ENCODE measurements at places on chromosomes 7 and 10. TPM values are rescaled to one million over a fixed set of nuclear protein-coding genes. Genes with fewer than 3 reads are reported as not detected.

Gene HOXA6
- total RNA-seq: not detected

Gene DGKI
- total RNA-seq: not detected

Gene IFIT2
- total RNA-seq: 34.4 TPM

Gene SP8
- not detected for total RNA-seq

Gene CCL26
- not detected for total RNA-seq

Gene MMD2
- total RNA-seq: not detected

Gene PRKG1
- total RNA-seq: not detected

Gene SLC39A12
- total RNA-seq: not detected

Gene CREB5
- not detected for total RNA-seq

Gene FGFBP3
- 1.9 TPM for total RNA-seq

Gene H2BK1
- total RNA-seq: not detected

Gene C10orf95
- 0.35 TPM for total RNA-seq

Gene DPYSL4
- total RNA-seq: 2.6 TPM

Gene IGFBP1
- total RNA-seq: not detected

Gene PDLIM1
- total RNA-seq: 4.8 TPM

Gene OGA
- 139 TPM for total RNA-seq

Gene SLC26A5
- total RNA-seq: not detected

Gene CDHR3
- total RNA-seq: 0.30 TPM

Gene PTN
- not detected for total RNA-seq

Gene SND1
- 158 TPM for total RNA-seq

Gene METTL27
- total RNA-seq: not detected

Gene SLC13A1
- not detected for total RNA-seq

Gene PRR15
- total RNA-seq: not detected

Gene PRKCQ
- total RNA-seq: 58.7 TPM

Gene CYP2W1
- total RNA-seq: not detected

Gene TRIM50
- total RNA-seq: not detected

Gene SLC18A3
- total RNA-seq: not detected

Gene PRLHR
- total RNA-seq: not detected

Gene BLNK
- not detected for total RNA-seq

Gene CCDC172
- total RNA-seq: not detected

Gene NME8
- total RNA-seq: not detected

Gene MARVELD1
- total RNA-seq: 3.0 TPM

Gene CFTR
- total RNA-seq: not detected

Gene PSPH
- 22.2 TPM for total RNA-seq

Gene GDF10
- total RNA-seq: not detected

Gene OPALIN
- not detected for total RNA-seq

Gene DKK1
- not detected for total RNA-seq

Gene GCC1
- total RNA-seq: 21.0 TPM

Gene IQUB
- total RNA-seq: not detected

Gene WNT2
- not detected for total RNA-seq

Gene NPSR1
- not detected for total RNA-seq

Gene SLC26A4
- 8.3 TPM for total RNA-seq

Gene ATOH7
- not detected for total RNA-seq

Data from activated CD8-positive, alpha-beta memory T cell treated with anti-CD3 and anti-CD28 coated beads, Interleukin-2, amount 10 ng/mL, durations not matched to agents 7 days and 5 days (primary cell).